ENCODE measurements at places on chromosomes 2 and 18. TPM values are rescaled to one million over a fixed set of nuclear protein-coding genes. Genes with fewer than 3 reads are reported as not detected.

DNA sequence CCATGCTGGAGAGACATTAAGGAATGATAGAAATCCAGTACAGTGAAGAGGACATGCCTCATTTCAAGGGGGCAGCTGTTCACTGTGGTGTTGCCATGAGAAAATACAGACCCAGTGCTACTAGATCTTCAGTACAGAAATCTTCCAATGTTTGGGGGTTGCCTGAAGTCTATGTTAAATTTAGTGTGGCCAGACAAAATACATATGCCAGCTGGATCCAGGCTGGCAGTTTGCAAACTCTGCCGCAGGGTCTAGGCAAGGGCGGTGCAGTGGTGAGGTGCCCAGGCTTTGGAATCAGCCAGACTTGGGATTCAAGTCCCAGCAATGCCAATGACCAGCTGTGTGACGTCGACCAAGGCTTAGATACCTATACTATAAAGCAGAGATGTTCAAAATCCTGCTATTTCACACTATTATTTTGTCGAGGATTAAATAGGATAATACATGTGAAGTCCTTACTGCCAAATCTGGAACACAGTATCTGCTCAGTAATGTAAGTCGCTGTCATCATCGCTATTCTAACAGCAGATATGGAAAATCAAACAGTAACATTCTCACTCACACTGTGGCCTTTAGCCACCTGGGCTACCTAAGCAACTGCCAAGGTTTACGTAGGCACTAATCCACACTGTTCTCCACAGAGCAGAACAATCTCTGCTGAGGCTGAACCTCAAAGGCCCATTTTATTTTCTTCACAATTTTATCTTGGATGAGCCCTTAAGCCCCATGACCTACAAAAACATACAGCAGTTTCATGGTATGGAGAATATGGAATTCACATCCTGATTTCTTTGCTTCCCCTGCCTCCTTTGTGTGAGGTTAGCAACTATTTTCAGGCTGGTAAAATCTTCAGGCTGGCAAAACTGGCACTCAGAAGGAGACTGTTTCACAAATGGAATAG lies 5.9 kb upstream of the TMSB10 start:
- peaks cover 23% of the 10 kb centered on the region for H3K4me1 ChIP-seq
- H3K27me3 ChIP-seq, result no peaks in the 10 kb centered on the region
- no peak overlapping the region for H3K4me3 ChIP-seq

- H3K4me1 ChIP-seq, result no peaks in the 10 kb centered on the region
- DNase-seq, result no peak
Measured at GRCh38 chr2:44360749-44361329, 455 bp downstream of the PREPL start.

Gene LAMA3
- 69.9 TPM for total RNA-seq

DNA sequence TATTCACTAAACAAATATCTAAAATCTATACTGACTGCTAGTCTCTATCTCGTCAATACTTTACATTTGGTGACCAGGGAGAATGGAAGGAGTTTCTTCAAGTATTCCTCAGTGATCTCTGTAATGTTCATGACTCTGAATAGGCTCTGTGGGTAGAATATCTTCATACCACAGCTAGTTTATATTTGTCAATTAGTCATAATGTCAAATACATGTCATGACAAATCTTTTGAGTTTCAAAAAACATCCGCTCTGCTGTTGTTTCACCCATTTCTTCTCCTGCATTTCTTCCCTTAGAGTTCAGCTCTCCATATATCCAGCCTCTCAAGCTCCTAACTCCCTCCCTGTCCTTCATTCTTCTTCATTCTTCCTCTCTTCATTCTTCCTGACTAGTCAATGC lies 206.5 kb upstream of the FANCL start:
- no peaks in the 10 kb centered on the region for H3K27me3 ChIP-seq
- no peak overlapping the region for H3K4me3 ChIP-seq
- H3K36me3 ChIP-seq, result no peaks in the 10 kb centered on the region
- no peaks in the 10 kb centered on the region for H3K4me1 ChIP-seq

- H3K4me3 ChIP-seq, result no peak overlapping the region
- DNase-seq, result no peak
- H3K27me3 ChIP-seq, result no peaks in the 10 kb centered on the region
- no peaks in the 10 kb centered on the region for H3K36me3 ChIP-seq
- no peaks in the 10 kb centered on the region for H3K4me1 ChIP-seq
Measured at GRCh38 chr2:128628206-128628605, 309.5 kb upstream of the HS6ST1 start.

Gene DUSP19
- total RNA-seq, result 1.9 TPM

- H3K4me1 ChIP-seq, result no peaks in the 10 kb centered on the region
- H3K4me3 ChIP-seq, result no peak overlapping the region
- H3K27ac ChIP-seq, result no peak overlapping the region
- peaks cover 16% of the 10 kb centered on the region for H3K36me3 ChIP-seq
- no peaks in the 10 kb centered on the region for H3K27me3 ChIP-seq
Measured at GRCh38 chr2:24702800-24703199, 90.4 kb downstream of the PTRHD1 start.

GRCh38 chr18:34734056-34734455 lies 24.0 kb downstream of the DTNA start:
- no peak overlapping the region for H3K27ac ChIP-seq
- no peak overlapping the region for H3K4me3 ChIP-seq

DNA sequence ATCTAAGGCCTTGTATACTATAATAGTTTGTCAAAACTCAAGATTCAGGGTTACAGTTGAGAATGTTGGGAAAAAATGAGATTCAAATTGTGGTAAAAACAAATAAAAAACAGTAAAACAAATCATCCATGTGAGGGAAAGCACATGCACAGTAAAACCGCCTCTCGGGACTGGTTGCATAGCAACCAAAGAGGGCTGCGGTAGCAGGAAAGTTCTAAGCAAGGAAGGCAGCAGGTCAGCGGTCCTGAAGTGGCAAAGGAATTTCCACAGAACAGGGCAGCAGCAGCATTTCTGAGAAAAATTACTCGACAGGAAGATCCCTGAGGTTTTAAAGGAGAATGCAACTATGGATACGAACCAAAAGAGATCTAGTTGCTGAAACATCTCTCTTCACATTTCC lies 93.7 kb downstream of the DYNAP start:
- no peak for DNase-seq
- H3K4me3 ChIP-seq, result no peak overlapping the region
- H3K27ac ChIP-seq, result no peak overlapping the region
- no peaks in the 10 kb centered on the region for H3K27me3 ChIP-seq
- no peaks in the 10 kb centered on the region for H3K36me3 ChIP-seq

Gene RANBP2
- 49.9 TPM for total RNA-seq

DNA sequence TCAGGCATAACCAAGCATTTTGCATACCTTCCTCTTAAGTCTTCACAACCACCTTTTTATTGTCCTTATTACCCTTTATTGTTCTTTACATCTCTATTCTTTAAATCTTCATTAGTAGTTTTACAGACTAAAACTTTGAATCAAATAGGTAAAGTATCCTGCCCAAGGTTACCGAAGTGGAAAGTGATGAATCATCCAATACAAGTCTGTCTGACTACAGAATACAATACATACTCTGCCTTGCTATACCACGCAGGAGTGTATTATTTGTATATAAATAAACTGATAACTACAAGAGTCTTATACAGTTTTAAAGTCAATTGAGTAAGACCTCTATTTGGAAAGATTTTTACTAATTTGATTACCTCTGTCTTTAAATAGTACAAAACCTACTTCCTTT lies 196.0 kb downstream of the ZEB2 start:
- no peak for DNase-seq
- H3K4me1 ChIP-seq, result peaks cover 9% of the 10 kb centered on the region
- H3K27me3 ChIP-seq, result no peaks in the 10 kb centered on the region
- no peak overlapping the region for H3K27ac ChIP-seq
- no peak overlapping the region for H3K4me3 ChIP-seq

DNA sequence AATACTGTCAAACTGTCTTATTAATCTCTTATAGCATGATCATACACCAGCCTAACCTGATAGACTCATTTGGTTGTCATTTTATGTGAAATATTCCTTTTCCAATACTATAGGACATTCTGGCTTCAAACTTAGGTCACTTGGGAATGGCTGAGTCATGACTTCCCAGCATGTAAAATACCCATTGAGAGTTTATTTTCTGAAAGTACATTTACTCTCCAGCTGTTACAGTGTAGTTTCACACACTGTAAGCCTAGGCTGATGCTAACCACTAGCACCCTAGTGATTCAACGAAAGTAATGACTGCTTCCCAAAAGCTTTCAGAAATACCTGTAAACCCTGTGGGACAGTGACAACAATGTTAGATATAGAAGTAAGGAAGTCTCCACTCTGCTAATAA lies 93.8 kb downstream of the FIGN start:
- no peak for DNase-seq
- no peak overlapping the region for H3K4me3 ChIP-seq
- no peak overlapping the region for H3K27ac ChIP-seq
- no peaks in the 10 kb centered on the region for H3K4me1 ChIP-seq

DNA sequence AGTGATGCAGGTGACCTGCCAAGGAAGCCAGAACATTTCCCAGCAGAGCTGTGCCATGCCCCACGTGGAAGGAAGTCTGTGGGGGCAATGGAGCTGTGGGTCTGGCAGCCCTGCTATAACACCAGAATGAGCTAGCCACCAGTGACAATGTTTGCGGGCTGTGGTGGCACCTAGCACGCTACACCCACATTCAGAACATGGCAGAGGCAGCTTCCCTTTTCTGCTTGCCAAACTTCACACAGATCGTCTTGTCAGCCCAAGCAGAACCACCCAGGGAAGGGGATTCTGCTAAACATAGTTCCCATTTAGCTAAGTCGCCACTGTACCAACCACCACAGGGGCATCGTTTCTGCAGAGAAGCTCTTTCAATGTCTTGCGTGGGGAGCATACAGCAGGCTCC lies 27.0 kb upstream of the CCDC93 start:
- H3K27ac ChIP-seq, result no peak overlapping the region
- DNase-seq, result no peak

Gene POTEE
- not detected for total RNA-seq

Gene SF3B1
- 313 TPM for total RNA-seq

Gene MERTK
- total RNA-seq, result 9.8 TPM

Gene RAPH1
- 103 TPM for total RNA-seq

Gene SRD5A2
- total RNA-seq, result not detected

Gene GCG
- total RNA-seq, result 5.0 TPM

Gene CCNT2
- total RNA-seq, result 58.0 TPM

Gene VPS54
- total RNA-seq, result 16.6 TPM

DNA sequence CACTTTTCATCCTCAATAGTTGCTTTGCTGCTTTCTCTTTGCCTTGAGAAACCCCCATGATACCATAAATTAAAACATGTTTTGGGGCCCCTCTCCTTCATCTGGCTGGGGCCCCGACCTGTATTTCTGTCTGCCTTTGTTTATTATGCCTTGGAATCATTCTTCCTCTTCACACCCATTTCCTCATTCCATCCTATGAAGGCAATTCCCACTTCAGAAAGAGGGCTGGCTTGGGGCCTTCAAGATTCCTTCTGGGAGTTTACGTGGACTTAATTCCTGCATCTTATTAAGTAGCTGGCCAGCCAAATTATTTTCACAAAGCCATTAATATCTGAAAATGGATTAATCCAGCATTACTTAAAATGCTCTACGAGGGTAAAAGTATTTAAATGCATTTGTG lies 6.8 kb upstream of the LRRTM1 start:
- no peaks in the 10 kb centered on the region for H3K36me3 ChIP-seq
- DNase-seq, result no peak
- H3K4me1 ChIP-seq, result no peaks in the 10 kb centered on the region
